ENCODE measurements at places on chromosomes 2 and 18. TPM values are rescaled to one million over a fixed set of nuclear protein-coding genes. Genes with fewer than 3 reads are reported as not detected.
A peak's percentile ranks its signal among the peaks of the same experiment; 100 is the strongest.

SERPINB5 gene
- total RNA-seq = not detected

MTERF4 gene
- total RNA-seq = 36.4 TPM

DNA sequence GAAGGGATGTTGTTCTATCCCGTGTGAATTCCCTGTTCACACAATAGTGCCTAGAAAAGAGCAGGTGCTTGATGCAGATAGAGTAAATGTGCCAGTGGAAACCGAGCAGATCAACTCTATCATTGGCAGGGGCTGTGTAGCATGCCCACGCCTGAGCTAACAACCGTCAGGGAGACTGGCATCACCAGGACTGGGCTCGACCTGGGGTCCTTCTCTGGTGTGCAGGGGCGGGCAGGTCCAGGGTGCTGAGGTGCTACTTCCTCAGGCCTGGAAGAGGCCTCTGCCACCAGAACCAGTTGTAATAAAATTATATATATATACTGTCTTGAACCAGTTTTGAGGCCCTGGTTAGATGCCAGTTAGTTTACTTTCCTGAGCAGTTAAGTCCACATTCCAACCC, 11.8 kb upstream of the MAL start:
- no peaks in the 10 kb centered on the region for H3K27me3 ChIP-seq
- H3K36me3 ChIP-seq = no peaks in the 10 kb centered on the region
- no peak for DNase-seq
- no peaks in the 10 kb centered on the region for H3K4me1 ChIP-seq
- H3K27ac ChIP-seq = no peak overlapping the region
- no peak overlapping the region for H3K4me3 ChIP-seq

DNA sequence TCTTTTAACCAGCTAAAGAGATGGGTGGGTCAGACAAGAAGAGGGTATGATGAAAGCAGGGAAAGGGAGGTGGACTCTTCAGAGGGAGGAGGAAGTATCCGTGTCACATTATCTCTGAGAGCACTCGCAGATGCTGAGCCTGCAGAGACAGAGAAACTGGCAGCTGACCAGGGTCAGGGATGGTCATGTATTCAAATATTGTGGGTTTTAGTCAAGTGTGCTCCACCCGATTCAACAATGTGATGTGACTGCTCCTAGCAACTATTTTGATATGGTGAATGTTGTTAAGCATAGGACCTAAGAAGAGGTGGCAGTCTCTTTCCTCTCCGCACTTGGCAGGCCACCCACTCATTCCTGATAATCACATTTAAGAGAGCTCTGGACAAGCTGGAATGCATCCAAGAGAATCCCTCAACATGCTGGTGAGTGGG, 1.3 kb upstream of the CLIP4 start:
- peak; percentile 89 for DNase-seq
- H3K36me3 ChIP-seq = no peaks in the 10 kb centered on the region
- no peak overlapping the region for H3K27ac ChIP-seq
- H3K27me3 ChIP-seq = no peaks in the 10 kb centered on the region
- no peaks in the 10 kb centered on the region for H3K4me1 ChIP-seq

- no peak overlapping the region for H3K4me3 ChIP-seq
- no peak for DNase-seq
- H3K36me3 ChIP-seq = no peaks in the 10 kb centered on the region
- H3K27me3 ChIP-seq = no peaks in the 10 kb centered on the region
These were observed 242.1 kb upstream of the RND3 start for GRCh38 chr2:150729495-150729955.

Measured in aorta (tissue), 5 donors.